ENCODE measurements at places on chromosomes 2 and 18. TPM values are rescaled to one million over a fixed set of nuclear protein-coding genes. Genes with fewer than 3 reads are reported as not detected.
A peak's percentile ranks its signal among the peaks of the same experiment; 100 is the strongest.

The THADA gene
- 33.8 TPM for polyA plus RNA-seq

- no peak for DNase-seq
Measured at GRCh38 chr2:20355131-20355530, 4.5 kb upstream of the PUM2 start.

DNA sequence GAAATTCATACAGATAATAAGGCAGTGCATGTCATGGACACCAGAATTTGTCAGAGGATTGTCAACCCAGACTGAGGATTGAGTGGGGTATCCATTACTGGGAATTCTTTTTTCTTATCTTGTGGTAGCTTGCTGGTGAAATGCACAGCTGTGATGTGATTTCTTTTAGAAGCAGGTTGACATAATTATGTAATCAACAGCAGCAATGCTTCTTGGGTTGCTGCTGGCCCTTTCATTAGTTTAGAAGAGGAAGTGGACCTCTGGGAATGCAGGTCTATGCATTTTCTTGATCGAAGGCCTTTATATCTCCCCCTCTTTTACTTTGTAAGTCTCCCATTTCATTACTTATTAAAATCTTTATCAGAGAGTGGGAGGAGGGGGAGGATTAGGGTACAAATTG lies 319.9 kb downstream of the AGPS start:
- no peak for DNase-seq

GRCh38 chr2:155223781-155224406 lies 525.4 kb downstream of the KCNJ3 start:
- DNase-seq: peak; percentile 7

The DNER gene
- polyA plus RNA-seq: 1.4 TPM

The PXDN gene
- polyA plus RNA-seq: 178 TPM

DNA sequence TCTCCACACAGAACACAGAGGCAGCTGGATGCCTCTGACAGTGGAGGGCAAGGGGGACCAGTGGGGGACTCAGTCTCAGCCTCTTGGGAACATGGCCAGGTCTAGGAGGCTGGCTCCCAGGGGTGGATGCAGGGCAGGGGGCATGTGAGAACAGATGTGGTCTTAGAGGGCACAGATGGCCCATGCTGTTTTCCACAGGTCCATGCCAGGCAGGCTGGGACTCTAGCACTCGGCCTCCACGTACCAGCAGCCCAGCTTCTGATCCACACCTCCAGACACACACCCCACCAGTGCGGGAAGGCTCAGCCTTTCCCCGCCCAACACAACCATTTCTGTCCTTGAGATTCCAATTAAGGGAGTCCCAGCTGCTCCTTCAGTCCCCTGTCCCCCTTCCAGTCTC lies 42.4 kb downstream of the TNS1 start:
- no peak for DNase-seq

The KCNF1 gene
- polyA plus RNA-seq: 2.9 TPM

DNA sequence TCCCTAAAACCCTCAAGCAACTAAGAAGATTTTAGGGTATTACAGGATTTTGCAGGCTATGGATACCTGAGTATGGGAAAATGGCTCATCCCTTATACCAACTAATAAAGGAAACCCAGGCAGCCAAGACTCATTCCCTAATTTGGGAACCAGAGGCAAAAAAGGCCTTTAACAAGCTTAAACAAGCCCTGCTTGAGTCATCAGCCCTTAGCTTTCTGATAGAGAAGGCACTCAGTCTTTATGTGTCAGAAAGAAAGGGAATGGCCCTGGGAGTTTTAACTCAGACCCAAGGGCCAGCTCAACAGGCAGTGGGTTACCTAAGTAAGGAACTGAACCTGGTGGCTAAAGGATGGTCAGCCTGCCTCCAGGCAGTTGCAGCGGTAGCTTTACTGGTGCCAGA lies 96.9 kb upstream of the RMP24 start:
- DNase-seq: no peak

DNA sequence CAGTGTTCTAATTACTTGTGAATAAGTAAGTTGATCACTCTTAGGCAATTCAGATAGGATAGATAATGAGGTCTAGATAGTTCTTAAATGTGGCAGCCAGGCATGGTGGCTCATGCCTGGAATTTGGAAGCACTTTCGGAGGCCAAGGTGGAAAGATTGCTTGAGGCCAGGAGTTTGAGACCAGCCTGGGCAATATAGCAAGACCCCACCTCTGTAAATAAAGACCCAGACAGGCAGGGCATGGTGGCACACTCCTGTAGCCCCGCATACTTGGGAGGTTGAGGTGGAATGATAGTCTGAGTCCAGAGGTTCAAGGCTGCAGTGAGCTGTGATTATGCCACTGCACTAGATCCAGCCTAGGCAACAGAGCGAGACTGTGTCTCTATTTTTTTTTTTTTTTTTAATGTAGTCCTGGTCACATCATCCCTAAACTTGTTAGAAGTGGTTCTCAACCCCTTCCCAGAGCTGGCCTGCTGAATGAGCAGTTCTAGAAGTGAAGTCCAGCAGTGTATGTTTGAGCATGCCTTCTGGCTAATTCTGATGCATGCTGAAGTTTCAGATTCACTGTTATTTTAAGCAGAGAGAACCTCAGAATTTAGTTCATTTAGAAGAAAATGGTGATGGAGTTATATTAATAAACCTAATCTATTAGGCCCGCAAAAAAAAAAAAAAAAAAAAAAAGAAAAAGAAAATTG lies 306.2 kb downstream of the PRKCE start:
- no peak for DNase-seq

The FAM228A gene
- polyA plus RNA-seq: 1.6 TPM

The CFC1 gene
- polyA plus RNA-seq: 4.4 TPM

The FOXD4L1 gene
- polyA plus RNA-seq: 0.21 TPM

- DNase-seq: no peak
Measured at GRCh38 chr18:46008531-46008930, 41.4 kb upstream of the EPG5 start.

GRCh38 chr18:59718108-59718463 lies 20.9 kb upstream of the CCBE1 start:
- DNase-seq: no peak

- DNase-seq: no peak
Measured at GRCh38 chr2:241110089-241110606, 8.1 kb upstream of the MTERF4 start.

GRCh38 chr2:230496891-230497290 lies 80.9 kb downstream of the SP100 start:
- DNase-seq: no peak

DNA sequence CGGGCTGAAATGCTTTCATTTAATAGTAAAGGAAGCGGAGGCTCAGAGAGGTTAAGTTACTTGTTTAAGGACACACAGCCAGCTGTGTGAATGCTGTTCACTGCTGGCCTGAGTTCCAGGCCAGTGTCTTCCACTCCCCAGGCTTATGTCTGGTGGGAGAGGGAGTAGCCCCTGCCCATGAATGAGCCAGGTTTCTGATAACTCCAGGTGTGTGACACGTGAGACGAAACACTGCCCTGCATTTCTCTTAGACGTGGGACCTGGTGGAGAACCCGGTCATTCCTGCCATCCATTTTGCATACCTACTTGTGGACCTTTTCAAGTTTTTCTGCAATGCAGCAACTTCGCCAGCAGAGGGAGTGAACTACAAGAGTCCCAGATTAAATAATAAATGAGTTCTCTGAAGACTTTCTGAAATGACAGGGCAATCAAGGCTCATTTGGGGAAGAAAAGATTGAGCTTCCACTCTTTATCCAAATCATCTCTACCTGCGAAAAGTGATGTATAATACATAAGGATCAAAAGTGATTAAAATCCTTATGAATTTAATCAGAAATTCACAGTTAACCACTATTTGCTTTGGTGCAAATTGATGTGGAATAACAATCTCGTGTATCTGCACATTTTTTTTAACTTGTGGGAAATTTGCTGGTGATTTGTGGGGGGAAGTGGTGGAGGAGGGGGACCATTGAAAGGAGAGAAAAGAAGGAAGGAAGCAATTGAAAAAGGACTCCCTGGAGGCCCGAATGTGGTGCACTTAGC lies 79.4 kb upstream of the ASB18 start:
- peak; percentile 30 for DNase-seq

- DNase-seq: no peak
Measured at GRCh38 chr2:181121996-181122395, 141.6 kb downstream of the UBE2E3 start.

DNA sequence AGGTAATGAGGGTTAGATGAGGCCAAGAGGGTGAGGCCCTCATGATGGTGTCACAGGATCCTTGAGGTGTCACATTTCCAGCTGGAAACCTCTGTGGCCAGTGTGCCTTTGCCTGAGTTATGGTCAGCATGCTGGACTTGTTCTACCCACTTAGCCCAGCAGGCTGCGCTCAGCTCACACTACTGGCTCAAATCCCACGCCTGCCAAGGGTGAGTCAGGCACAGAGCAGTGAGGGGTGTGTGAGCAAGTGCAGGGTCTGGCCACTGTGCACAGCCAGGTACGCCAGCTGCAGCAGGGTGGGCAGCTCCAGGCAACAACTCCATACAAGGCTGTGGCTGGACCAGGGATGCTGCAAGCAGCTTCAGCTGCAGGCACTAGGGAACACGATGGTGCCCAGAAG lies 616.6 kb upstream of the FSHR start:
- DNase-seq: peak; percentile 11

DNA sequence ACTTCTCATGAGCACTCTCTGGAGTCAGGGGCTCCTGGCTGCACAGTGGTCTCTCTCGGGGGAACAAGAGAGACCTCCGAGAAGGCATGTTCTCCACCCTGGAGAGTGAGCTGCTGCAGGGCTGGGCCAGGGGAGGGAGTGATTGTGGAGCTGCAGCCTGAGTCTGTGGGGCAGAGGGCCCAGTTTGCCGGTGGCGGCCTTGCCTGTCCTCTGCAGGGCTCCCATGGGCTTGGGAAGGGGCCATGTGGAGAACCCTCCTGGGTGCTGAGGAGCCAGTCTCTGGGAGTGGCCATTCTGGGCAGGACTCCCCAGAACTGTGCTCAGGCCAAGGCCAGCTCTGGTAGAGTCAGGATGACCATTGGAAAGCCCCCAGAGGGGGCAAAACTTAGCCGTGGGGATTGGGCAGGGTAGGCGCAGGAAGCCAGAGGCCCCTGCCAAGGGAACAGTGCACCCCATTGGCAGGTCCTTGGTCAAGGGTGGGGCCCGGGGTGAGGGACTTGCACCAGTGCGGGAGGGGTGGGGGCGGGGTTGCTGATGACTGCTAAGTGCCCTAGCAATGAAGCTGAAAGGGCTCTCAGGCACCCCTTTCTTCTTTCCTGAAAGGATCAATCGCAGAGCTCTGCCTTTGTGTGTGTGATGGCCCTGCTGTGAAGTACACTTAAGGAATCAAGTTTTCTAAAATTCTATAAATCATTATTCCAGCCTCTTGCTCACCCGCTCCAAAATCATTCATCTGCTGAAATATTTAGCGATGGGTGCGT lies 69.7 kb upstream of the BOD1L2 start:
- no peak for DNase-seq

DNA sequence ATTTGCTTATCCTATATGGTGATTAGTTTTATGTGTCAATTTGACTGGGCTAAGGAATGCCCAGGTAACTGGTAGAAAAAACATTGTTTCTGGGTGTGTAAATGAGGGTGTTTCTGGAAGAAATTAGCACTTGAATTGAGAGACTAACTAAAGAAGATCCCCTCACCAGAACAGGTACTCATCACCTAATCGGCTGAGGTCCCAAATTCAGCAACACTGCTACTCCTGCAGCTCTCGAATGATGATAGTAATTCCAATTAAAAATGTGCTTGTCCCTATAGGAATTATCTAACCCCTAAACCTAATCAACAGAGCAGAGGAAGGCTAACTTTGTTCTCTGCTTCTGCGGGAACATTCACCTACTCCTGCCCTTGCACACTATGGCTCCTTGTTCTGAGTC lies 464.5 kb upstream of the CHST9 start:
- DNase-seq: no peak

The XDH gene
- 0.10 TPM for polyA plus RNA-seq

DNA sequence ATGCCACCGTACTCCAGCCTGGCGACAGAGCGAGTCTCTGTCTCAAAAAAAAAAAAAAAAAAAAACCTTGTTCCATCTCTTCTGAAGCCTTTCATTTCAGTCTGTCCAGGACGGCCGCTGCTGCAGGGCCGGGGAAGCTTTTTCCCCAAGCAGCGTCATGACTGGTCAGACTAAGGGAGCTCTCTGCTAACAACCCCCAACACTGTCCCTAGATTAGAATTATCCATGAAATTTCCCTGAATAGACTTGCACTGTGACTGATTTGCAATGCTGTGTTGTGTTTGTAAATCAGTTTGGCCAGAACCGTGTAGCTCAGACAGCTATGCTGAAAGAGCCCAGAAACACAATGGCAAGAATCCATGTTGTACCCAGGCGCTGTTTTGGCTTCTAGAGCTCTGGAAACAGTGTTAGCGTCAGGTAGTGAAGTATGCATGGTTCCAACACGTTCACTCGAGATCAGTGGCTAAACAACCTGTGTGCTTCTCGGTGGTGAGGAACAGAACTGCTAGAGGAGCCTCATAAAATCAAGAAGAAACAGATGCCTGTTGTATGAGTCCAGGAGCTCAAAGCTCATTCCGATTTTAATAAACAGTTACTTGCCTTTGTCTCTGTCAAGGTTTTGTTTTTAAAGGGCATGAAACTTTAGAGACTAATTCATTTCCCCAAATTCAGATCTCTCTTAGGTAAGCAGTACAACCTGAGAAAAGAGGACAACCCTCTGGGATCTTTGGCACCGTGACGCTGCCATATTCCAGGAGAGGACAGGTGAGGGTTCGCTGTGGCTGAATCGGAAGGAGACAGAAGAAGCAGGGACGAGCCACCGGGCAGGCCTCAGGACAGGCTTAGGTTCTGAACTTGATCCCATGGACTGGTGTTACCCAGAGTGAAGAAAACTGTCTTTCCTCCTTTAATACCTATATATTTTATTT lies 43.5 kb downstream of the GORASP2 start:
- no peak for DNase-seq

DNA sequence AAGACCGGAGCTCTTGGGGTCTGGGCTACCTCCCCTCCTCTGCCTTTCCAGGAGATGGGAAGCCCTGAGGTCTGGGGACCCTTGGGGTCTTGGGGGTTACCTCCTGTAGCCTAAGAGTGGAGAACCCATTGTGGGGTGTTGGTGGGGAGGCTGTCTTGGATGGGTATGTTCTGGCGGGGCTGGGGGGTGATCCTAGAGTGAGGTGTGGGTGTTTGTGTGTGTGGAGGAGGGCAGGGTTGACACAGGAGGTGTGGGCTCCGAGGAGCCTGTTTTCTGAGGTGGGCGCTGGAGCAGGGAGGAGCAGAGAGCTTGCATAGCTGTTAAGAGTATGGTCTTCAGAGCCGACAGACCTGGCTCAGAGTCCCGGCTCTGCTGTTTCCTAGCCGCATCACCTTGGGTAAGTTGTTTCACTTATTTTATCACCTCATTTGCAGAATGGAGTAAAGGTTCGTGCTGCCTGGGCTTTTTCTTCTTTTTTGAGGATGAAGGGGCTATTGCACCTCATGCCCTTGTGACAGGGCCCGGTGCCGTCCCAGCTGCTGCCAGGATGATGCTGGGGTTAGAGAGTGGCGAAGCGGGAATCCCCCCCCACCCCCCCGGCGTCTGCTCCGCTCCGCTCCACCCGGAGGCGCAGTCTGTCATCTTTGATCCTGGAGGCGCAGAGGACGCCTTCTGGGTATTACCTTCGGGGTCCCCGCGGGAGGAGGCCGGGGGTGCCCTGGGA lies 17.2 kb downstream of the TET3 start:
- no peak for DNase-seq

DNA sequence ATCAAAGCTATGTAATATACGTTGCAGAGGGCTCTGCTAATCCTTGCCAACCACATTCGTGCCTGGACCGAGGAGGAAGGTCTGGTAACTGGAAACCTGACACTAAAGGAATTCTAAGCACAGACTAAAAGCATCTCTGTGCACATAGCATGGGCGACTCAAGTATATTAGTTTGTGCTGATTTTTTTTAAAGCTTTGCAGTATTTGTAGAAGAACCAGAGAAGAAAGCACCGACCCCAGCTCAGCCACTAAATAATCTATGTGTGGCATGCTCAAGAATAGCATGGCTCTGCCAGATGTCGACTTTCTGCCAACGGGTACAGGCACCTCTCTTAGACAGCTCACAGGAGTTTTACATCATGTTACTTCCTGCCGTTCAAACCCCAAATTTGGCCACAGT lies 73.2 kb upstream of the NRP2 start:
- no peak for DNase-seq

Data from right lung (tissue), 10 donors.